ENCODE measurements at places on chromosomes 3 and 15.
A peak's percentile ranks its signal among the peaks of the same experiment; 100 is the strongest.

DNA sequence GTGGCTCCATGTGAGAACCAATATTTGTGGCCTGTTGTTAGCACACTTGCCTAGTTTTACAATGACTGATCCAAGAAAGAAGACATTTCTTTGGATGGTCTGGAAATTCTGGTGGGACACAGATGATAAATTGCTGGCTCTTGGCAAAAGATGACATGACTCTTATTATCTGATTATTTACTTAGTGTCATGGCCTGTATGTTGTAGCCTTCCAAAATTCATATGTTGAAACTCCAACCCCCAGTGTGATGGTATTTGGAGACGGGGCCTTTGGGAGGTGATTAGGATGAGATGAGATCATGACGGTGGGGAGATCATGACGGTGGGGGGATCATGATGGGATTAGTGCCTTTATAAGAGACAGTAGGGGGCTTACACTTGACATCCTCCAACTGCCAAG, 30.0 kb upstream of the AKAP13 start:
- no peak for DNase-seq

DNA sequence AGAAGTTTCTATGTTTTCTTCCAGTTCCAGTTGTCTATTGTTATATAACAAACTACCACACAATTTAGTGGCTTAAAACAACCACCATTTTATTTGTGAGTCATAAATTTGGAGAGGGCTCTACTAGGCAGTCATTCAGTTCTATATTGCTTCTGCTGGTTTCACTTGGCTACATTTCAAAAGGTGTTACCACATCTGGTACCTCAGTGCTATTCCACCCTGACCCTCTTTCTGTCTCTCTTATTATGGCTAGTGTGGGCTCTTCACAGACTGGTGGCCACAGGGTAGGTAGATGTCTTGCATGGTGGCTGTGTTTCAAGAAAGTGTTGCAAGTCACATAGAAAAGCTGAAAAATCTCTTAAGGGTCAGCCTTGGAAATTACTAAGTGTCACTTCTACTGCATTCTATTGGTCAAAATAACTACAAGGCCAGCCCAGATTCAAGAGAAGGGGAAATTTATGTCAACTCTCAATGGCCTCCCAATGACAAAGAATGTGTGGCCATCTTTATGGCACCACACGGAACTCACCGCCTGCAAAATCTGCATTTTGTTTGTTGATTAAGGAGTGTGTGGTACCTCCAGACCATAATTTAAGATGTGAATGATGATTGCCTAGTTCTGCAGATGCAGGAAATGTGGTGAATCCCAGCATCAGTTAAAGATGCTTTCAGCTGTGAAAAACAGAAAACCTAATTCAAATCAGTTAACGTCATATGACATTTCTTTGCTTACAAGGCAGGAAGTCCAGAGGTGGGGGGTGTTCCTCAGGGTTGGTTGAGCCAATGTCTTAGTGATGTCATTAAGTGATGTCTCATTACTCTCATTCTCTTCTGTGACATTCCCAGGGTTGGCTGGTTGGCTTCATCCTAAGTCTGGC, 105.8 kb upstream of the RASGRP1 start:
- no peak for DNase-seq

DNA sequence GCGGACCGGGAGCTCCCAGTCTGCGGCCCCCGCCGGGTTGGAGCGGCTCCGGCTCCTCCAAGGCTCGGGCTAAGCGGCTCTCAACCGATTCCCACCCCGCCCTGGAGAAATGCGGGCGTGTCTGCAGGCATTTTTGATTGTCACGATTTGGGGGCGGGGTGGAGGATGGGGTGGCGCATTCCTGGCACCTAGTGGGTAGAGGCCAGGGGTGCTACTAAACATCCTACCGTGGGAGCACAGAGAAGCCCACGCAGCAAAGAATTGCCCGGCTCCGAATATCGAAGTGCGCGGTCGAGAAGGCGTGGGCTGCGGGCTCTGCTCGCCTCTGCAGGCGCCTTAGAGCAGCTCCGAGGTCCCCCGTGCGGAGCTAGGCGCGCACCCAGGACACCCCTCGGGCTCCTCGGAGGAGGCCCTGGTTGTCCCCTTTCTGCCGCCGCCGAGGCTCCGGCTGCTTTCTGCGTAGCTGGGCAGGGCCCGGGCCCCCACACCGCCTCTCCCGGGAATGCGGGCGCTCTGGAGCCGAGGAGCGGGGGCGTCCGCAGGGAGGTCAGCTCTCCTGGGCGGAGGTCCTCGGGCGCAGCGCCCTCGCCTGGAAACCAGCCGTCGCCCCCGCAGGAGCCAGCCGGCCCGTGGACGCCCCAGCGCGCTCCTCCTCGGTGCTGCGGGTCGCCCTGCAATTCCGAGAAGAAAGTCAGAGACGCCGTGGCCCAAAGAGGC, 16.5 kb upstream of the LAMP3 start:
- peak; percentile 43 for DNase-seq

DNA sequence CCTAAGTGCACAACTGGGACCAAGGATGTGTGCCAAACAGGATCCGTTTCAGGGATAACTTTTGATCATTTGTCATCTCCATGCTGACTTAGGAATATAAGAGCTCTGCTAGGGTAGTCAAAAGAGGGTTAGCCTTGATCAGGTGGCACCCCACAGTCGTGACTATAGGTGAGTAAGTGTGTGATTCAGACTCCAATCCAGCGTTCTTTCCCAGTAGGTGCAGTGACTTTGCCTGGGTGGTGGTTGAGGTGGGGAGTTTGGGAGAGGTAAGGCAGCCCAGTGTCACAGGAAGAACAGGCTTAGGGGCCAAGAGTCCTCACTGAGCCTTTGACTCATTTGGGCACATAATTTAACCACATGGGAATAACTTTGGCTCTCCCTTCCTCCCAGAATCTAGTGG, 51.0 kb downstream of the CHDH start:
- no peak for DNase-seq

GRCh38 chr3:48697952-48698351, 12.2 kb upstream of the NCKIPSD start:
- no peak for DNase-seq

- DNase-seq, result no peak
Measured at GRCh38 chr3:144821583-144821982, 850.0 kb downstream of the DIPK2A start.

- DNase-seq, result no peak
Measured at GRCh38 chr15:100433304-100433703, 91.5 kb upstream of the ADAMTS17 start.

GRCh38 chr15:67043939-67044771, 21.2 kb upstream of the SMAD3 start:
- DNase-seq, result no peak

DNA sequence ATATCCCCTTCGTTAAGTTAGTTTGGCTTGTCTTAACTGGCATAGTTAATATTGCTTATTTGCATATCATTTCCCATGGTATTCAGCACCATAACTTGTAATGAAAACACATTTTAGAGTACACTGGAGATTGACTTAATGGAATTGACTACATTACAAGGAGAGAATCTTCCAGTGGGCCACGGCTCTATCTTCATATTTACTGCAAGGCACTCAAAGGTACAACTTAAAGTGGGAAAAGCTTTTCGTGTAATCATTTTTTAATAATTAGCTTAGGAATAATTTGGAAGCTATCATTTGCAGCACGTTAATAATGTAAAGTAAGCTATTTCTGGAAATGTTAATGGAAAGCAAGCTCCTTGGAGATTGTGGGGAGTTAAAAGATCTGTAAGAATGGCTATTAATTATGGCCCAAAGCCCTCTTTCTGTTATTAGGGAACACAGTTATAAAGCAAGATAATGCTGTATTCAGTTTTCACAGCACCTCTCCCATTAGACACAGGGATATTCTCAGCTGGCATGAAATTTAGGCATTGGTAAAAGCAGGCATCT, 551.5 kb upstream of the RGMA start:
- no peak for DNase-seq

DNA sequence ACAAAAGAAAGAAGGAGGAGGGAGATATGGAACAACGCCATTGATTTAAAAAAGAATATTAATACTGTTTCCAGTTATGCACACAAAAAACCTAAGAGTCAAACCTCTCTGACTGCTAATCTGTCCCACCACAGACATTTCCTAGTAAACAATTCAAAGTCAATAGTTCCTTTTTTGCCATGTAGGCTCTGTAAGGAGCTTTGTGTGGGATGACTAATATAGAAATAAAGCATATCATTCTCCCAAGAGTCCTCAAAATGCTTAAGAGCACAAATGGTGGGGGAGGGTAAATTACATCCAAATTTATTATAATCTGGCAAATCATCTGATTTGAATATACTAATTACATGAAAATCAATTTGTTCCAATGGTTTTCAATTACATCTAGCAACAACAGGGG, 155.9 kb upstream of the CNTN4 start:
- no peak for DNase-seq

GRCh38 chr3:98326105-98326893, 27.4 kb upstream of the OR5K4 start:
- no peak for DNase-seq

DNA sequence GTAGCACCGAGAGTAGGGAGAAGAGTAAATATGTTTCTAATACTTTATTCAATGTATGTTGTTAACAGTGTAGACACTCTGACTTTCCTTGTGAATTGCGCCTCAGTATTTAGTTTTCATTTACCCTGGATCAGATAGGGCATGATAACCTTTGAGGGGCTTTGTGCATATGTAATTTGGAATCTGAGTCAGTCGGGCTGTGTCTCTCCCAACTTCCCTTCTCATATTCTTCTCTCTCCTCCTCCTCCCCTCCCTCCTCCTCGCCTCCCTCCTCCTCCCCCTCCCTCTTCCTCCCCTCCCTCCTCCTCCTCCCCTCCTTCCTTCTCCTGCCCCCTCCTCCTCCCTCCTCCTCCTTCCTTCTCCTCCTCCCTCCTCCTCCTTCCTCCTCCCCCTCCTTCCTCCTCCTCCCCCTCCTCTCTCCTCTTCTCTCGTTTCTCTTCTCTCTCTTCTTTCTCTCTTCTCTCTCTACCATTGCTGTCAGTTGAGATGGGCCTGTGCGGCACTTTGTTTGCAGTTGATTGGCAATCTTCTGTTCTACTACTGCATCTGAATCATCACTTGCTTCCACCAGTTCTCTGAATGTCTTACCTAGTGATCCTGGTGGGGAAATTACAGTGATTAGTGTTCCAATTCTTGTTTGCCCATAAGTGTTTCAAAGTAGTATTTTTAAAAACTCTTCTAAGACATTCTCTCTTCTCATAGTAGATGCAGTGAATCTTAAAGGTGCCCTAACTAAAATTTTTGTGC, 162.3 kb downstream of the PGPEP1L start:
- DNase-seq, result no peak

DNA sequence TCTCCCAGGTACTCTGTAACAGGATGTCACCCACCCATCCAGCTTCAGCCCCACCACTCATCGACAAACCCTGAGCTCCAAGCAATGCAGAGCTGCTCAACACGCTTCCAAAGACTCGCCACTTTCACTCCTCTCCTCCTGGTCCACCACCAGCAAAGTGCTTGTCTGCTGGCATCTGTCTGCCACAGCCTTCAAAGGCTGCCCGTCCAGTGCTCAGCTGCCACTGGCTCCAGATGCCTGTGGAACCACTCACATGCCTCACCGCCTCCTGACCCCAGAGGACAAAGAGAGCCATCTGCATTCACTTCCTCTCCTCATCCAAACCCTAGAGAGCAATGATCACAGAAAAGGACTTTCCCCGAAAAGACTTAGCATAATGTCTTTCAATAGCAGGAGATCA, 109.5 kb upstream of the OCA2 start:
- no peak for DNase-seq

GRCh38 chr3:102179326-102180177, 255.3 kb upstream of the ZPLD1 start:
- DNase-seq, result no peak

- no peak for DNase-seq
Measured at GRCh38 chr3:127789990-127790881, 32.1 kb downstream of the MGLL start.

- DNase-seq, result no peak
Measured at GRCh38 chr15:68401496-68402431, 30.2 kb downstream of the ITGA11 start.

DNA sequence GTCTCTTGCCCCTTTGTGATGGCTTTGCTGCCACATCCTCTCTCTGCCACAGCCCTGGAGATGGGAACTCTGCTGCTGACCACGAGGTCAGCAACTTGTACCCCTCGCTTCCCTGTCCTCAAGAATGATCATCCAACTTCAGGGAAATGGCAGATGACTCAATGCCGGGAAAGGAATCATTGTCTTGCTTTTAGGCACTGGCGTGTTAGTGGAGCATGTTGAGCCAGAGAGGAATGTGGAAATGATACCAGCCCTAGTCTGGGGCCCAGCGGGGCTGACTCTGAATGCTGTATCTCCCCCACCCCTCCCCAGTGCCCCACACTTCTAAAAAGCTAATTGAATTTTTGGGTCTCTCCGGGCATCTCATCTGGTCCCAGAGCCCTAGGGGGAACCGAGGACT, 184.9 kb upstream of the BHLHE40 start:
- no peak for DNase-seq

DNA sequence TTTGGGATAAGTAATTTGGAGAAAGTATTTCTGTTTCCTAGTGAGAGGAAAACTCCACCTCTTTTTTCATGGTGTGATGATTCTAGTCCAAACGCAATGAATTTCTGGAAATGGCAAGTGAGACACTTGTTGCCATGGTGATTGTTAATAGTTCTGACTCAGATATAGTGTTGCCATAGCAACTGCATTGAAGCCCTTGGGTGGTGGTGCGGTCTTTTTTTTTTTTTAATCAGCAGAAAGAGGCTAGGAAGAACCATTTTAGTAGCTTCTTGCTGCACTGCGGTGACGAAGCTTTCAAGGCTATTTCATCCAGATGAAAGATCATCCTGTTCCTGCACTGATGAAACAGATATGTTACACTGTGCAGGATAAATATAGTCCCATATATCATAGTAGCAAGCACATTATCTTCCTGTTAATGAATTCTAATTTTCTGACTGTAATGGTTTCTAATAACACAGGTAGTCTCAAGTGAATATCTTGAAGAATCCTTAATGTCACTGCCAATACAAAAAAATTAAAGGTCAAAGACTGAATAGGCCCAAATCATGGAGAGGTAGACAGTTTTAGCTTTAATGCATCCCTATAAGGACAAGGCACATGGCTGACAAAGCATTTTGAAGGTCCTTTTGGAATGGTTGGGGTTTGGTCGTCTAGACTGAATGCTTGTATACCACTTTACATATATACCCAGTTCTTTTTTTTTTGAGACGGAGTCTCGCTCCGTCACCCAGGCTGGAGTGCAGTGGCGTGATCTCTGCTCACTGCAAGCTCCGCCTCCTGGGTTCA, 125.1 kb upstream of the ZBTB20 start:
- no peak for DNase-seq

DNA sequence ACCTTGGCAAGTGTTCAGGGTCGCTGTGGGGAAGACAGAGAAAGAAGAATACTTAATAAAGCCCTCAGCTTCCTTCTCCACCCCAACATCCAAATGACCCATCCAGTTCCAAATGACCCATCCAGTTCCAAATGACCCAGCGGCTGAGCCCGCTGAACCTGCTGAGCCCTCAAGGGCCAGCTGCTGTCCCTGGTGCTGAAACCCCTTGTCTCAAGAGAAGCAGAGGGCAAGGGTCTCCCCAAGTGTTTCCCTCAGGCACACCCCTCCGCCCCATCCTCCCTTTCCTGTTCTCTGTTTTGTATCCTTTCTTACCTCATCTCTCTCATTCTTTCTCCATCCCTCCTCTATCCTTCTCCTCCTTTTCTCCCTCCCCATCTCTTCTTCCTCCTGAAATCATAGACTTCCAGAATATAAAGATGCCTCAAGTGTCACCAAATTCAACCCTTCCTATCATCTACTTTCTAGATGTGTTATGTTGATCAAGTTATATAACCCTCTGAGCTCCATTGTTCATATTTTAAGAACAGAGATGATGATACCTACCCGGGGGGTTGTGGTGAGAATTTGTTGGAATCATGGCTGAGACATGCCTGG, 29.0 kb downstream of the CCDC33 start:
- peak; percentile 1 for DNase-seq

- DNase-seq, result no peak
Measured at GRCh38 chr15:88658972-88659931, 20.4 kb downstream of the ISG20 start.

All from KG1 (cell line).